ENCODE measurements at places on chromosomes 7 and 10. TPM values are rescaled to one million over a fixed set of nuclear protein-coding genes. Genes with fewer than 3 reads are reported as not detected.

EBLN1 gene
- total RNA-seq, result not detected

AKR1C4 gene
- not detected for total RNA-seq

TMEM176A gene
- not detected for total RNA-seq

HTR5A gene
- total RNA-seq, result not detected

GHRHR gene
- not detected for total RNA-seq

ZNF485 gene
- 4.8 TPM for total RNA-seq

DNA sequence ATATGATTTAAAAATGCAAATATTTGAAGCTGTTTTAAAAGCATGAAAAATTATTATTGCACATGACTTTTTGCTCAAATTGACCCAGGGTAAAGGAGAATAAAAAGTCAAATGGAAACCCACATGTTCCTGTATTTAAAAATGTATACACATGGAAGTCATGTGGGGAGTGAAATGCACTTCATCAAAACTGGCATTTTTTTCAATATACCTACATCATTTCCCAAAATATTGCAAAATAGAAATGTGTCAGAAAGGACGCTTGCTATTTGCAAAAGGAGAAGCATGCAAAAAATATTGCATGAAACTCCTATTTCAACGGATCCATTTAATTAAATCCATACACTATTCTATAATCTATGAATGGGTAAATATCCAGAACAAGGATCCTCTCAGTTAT, 117.0 kb downstream of the POU6F2 start:
- no peak overlapping the region for H3K27ac ChIP-seq
- no peaks in the 10 kb centered on the region for H3K4me1 ChIP-seq
- DNase-seq, result no peak
- H3K36me3 ChIP-seq, result no peaks in the 10 kb centered on the region
- H3K4me3 ChIP-seq, result no peak overlapping the region

DNA sequence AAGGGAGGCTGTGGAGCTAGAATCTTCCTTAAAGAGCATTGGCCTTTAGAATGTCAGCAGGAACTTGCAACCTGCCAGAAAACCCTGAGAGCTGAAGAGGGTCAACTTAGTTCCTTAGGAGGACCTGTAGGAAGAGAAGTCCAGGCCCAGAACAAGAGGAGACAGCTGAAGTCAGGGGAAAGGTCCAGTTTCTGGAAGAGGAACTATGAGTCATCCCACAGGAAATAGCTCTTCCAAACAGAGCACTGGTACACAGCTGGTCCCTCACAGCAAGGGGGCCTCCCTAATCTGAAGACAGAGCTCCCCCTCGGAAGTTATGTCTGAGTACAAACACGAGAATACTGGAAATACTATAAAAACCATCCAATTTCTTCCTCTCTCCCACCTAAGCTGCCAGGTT, 98.9 kb downstream of the HERPUD2 start:
- DNase-seq, result no peak
- H3K4me1 ChIP-seq, result peaks cover 4% of the 10 kb centered on the region
- no peak overlapping the region for H3K27ac ChIP-seq
- H3K4me3 ChIP-seq, result no peak overlapping the region
- H3K36me3 ChIP-seq, result no peaks in the 10 kb centered on the region

DNA sequence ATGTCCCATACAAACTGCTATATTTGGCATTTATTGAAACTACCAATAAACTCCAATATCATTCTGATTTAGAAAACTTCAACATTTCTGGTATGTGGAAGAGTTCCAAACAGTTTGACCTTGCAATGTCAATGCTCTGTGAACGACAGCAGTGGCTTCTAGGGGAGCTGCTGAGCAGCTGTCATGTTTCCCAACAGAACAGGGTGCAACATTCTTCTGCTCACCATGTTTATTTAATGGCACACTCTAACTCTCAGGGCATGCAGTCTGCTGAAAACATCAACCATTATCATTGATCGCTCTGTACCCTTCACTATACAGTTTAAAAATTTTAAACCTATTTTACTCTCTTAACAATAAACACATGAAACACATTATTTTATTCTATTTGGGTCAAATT, 25.9 kb downstream of the LMOD2 start:
- no peak for DNase-seq
- H3K27ac ChIP-seq, result no peak overlapping the region
- H3K27me3 ChIP-seq, result no peaks in the 10 kb centered on the region
- H3K4me3 ChIP-seq, result no peak overlapping the region
- no peaks in the 10 kb centered on the region for H3K4me1 ChIP-seq

DNA sequence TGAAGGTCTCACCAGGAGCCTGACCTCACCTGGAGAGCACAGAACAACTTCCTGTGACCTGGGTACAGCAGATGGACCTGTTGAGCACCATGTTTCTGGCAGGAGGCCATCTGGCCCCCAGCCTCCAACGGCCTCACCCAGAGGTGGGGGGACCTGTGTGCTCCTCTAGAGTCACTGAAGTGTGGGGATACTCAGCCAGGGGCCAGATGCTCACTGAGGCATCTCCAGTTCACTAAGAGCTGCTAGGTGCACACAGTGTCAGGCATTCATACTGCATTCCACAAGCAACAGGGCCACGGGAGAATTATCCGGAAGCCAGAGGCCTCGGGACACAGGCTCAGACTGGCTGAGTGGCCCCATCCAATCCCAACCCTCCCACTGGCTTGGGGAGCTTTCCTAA, 161.4 kb downstream of the TCERG1L start:
- no peak overlapping the region for H3K4me3 ChIP-seq
- H3K4me1 ChIP-seq, result no peaks in the 10 kb centered on the region
- H3K36me3 ChIP-seq, result no peaks in the 10 kb centered on the region
- no peaks in the 10 kb centered on the region for H3K27me3 ChIP-seq

GRCh38 chr10:35594115-35595079, 10.7 kb upstream of the GJD4 start:
- no peak overlapping the region for H3K27ac ChIP-seq
- no peak for DNase-seq
- no peak overlapping the region for H3K4me3 ChIP-seq
- no peaks in the 10 kb centered on the region for H3K36me3 ChIP-seq

GRCh38 chr10:78577712-78578111, 491.1 kb upstream of the ZMIZ1 start:
- no peak for DNase-seq
- H3K4me3 ChIP-seq, result no peak overlapping the region
- no peaks in the 10 kb centered on the region for H3K36me3 ChIP-seq
- H3K27me3 ChIP-seq, result peaks cover 3% of the 10 kb centered on the region

DNA sequence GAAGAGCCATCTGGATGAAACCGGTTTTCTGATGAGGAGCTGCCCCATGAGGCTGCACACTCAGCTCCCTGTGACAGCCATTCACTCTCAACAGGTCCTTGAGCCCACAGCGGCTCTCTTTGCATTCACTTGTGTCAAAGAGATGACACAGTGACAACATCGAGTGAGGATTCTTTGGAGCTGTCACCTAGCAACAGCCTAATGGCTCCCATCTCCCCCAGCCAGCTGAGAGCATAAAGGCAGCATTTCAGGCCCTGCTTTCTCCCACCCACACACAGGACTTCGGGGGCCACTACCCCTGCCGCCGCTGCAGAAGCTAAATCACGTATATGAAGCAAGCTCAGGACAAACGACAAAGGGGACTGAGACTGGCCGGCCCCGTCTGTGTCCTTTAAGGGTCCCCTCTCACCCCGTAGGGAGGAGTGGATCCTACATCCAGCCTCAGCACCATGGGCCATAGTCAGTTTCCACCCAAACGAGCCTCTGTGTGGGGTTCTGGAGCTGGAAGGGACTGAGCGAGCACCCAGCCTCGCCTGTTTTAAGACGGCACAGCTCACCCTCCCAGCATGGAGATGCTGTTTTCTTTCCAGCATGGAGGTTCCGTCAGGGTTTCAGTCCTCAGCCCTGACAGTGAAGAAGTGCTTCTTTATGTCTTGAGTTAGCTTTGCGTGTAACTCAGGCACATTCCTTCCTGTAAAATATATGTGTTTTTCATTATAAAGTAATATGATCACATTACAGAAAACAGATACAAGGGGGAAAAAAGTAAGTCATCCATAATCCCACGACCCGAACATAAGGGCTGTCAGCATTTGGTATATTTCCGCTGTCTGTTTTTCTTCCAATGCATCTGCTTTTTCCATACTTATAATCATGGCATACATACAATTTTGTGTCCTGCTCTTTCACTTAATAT, 4.9 kb downstream of the CPA4 start:
- H3K27me3 ChIP-seq, result peaks cover 4% of the 10 kb centered on the region
- H3K4me3 ChIP-seq, result no peak overlapping the region
- H3K36me3 ChIP-seq, result no peaks in the 10 kb centered on the region
- H3K4me1 ChIP-seq, result no peaks in the 10 kb centered on the region

DNA sequence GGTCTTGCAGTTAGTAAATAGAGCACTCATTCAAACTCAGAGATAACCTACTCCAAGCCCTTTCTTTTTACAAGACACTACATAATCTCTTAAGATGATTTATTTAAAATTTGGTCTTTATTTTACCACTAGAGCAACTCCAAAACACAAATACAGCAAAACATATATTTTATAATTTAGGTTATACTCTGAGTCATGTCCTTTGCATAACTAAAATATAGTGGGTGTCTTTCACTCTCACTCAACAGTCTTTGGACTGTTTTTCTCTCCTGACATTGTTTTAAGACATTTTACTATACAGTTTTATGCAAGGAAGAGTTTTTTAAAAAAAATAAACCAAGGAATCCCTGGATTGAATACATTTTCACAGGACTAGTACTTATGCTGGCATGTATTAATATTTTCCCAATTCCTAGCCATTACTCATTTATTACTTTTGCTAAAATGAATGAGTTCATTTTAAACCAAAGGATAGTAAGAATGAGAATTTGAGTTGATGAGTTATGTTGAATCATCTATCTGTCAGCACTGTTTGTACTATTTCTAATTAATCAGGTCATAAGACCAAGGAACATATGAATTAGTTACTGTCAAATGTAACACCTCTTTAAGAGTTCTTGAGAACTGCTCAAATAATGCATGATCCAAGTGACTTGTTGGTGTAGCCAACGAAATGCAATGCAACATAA, 303.1 kb upstream of the FZD1 start:
- H3K4me3 ChIP-seq, result no peak overlapping the region
- DNase-seq, result no peak
- H3K4me1 ChIP-seq, result no peaks in the 10 kb centered on the region

DNA sequence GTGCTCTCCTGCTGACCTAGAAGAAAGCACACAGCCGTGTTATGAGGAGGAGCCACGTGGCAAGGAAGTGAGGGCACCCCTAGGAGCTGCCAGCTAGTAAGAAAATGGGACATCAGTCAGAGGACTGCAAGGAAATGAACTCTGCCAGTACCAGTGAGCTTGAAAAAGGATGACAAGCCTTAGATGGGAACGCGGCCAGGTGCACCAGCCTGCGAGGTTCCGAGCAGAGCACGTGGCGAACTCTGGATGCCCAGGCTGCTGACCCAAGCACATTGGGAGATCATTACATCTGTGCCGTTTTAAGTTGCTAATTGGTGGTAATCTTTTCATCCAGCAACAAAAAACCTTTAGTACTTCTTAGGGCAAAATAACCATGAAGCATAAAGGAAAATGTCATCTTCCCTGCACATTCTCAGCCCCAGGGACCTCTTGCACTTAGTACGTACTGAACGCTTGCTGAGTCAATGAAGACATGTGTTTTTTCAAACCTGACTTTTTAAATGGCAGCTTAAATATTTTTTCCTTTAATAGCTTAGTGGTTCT, 69.4 kb downstream of the AMZ1 start:
- H3K4me3 ChIP-seq, result no peak overlapping the region
- H3K27me3 ChIP-seq, result no peaks in the 10 kb centered on the region
- no peak overlapping the region for H3K27ac ChIP-seq
- peaks cover 15% of the 10 kb centered on the region for H3K36me3 ChIP-seq
- no peak for DNase-seq

- peaks cover 11% of the 10 kb centered on the region for H3K4me1 ChIP-seq
- H3K27me3 ChIP-seq, result no peaks in the 10 kb centered on the region
- H3K36me3 ChIP-seq, result peaks cover 20% of the 10 kb centered on the region
- no peak overlapping the region for H3K4me3 ChIP-seq
Measured at GRCh38 chr7:113113912-113114311, 4.4 kb downstream of the SMIM30 start.

- no peak overlapping the region for H3K4me3 ChIP-seq
- DNase-seq, result no peak
- H3K27ac ChIP-seq, result no peak overlapping the region
- peaks cover 12% of the 10 kb centered on the region for H3K4me1 ChIP-seq
- no peaks in the 10 kb centered on the region for H3K27me3 ChIP-seq
- H3K36me3 ChIP-seq, result peaks cover 68% of the 10 kb centered on the region
Measured at GRCh38 chr10:38047666-38048065, 37.2 kb downstream of the ZNF33A start.

- H3K36me3 ChIP-seq, result no peaks in the 10 kb centered on the region
- H3K4me1 ChIP-seq, result peaks cover 12% of the 10 kb centered on the region
- DNase-seq, result no peak
- H3K27ac ChIP-seq, result no peak overlapping the region
Measured at GRCh38 chr7:155941688-155942087, 129.4 kb upstream of the SHH start.

- peaks cover 7% of the 10 kb centered on the region for H3K27me3 ChIP-seq
- H3K27ac ChIP-seq, result no peak overlapping the region
- DNase-seq, result no peak
- no peaks in the 10 kb centered on the region for H3K36me3 ChIP-seq
- H3K4me1 ChIP-seq, result peaks cover 14% of the 10 kb centered on the region
Measured at GRCh38 chr10:117652228-117653169, 110.0 kb downstream of the EMX2 start.

DNA sequence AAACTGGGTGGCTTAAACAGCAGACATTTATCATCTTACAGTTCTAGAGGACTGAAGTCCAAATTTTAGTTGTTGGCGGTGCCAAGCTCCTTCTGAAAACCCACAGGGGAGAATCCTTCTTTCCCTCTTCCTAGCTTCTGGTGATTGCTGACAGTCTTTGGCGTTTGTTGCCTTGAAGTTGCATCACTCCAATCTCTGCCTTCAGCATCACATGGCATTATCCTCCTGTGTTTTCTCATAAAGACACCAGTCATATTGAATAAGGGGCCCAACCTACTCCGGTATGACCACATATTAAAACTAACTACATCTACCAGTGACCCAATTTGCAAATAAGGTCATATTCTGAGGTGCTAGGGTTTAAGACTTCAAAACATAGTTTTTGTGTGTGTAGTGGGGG, 472.1 kb upstream of the IGFBP3 start:
- no peaks in the 10 kb centered on the region for H3K27me3 ChIP-seq
- DNase-seq, result no peak
- H3K4me1 ChIP-seq, result no peaks in the 10 kb centered on the region
- no peaks in the 10 kb centered on the region for H3K36me3 ChIP-seq
- H3K27ac ChIP-seq, result no peak overlapping the region

DNA sequence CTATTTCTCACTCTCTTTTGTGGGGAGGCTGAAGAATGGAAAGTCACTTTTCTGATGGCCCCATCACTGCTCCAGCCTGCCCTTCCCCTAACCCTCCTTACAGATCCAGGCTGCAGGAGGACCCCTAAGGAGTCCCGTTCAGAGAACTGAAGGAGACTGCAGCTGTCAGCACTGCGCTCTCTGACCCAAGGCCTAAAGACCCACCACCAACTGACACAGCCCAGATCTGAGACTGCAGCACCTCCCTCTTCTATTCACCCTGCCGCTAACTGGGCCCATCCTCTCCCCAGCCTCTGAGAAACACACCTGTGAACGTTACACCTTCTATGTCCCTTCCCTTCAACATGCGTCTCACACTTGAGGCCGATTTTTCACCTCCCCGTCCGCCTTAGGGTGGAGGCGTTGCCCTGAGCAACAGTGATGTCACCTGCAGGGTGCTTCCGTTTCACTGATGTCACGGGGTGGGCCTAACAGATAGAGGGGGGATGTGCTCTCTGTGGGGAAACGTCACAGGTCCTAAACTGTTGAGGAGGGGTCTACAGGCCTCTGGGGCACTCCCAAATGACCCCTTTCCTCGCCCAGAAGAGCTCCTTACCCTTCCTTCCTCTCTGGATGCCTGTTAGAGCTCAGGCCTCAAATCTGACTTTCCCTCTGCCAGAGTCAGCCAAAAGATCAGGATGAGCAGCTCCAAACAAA, 5.1 kb downstream of the ITPRIP start:
- peak overlapping the region; percentile 86 for H3K27ac ChIP-seq
- peaks cover 82% of the 10 kb centered on the region for H3K4me1 ChIP-seq
- H3K4me3 ChIP-seq, result peak overlapping the region; percentile 49
- peaks cover 38% of the 10 kb centered on the region for H3K36me3 ChIP-seq
- no peaks in the 10 kb centered on the region for H3K27me3 ChIP-seq
